ENCODE measurements at places on chromosomes 11 and 22. TPM values are rescaled to one million over a fixed set of nuclear protein-coding genes. Genes with fewer than 3 reads are reported as not detected.

DNA sequence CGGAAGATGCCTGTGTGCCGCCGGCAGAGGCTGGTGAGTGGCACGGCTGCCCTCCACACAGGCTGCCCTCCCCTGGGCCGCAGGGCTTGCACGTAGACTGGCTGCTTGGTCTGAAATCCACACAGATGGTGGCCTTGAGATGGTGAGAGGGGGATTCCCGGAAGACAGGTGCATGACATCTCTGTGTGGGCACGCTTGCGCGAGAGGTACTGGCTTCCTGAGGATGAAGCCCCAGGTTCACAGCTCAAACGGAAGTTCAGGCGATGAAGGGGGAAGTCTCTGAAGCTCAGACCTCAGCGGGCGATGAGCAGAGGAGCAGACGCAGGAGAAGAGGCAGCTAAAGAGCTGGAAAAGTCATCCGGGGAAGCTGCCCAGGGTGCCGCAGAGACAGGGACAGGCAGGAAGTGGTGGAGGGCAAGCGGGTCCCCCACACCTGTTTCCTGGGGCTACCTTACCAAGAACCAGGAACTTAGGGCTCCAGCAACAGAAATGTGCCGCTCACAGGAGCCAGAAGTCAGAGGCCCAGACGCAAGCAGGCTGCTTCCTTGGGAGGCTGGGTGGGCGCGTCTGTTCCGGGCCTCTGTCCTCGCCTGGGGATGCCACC lies 7.2 kb downstream of the CRELD2 start:
- peak overlapping the region; percentile 67 for H3K4me3 ChIP-seq
- H3K36me3 ChIP-seq = peaks cover 31% of the 10 kb centered on the region
- peak overlapping the region; percentile 95 for H3K27ac ChIP-seq
- DNase-seq = peak; percentile 81

DNA sequence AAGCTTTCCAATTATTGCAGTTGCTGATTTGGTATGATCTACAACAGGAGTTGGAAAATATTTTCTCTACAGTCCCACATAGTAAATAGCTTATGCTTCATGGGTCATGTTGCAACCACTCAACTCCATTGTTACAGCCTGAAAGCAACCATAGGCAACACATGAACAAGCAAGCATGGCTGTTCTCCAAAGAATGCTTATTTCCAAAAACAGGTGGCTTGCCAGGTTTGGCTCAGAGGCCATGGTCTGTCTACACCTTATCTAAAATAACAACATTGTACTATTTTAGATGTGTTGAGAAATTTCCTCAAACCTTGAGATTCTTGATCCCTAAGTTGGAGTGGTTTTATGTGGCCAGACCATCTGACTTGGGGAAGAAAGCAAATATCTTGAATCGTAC lies 153.9 kb upstream of the MPPED2 start:
- no peaks in the 10 kb centered on the region for H3K27me3 ChIP-seq
- H3K4me3 ChIP-seq = no peak overlapping the region
- H3K27ac ChIP-seq = no peak overlapping the region
- DNase-seq = no peak
- no peaks in the 10 kb centered on the region for H3K4me1 ChIP-seq
- no peaks in the 10 kb centered on the region for H3K36me3 ChIP-seq

DNA sequence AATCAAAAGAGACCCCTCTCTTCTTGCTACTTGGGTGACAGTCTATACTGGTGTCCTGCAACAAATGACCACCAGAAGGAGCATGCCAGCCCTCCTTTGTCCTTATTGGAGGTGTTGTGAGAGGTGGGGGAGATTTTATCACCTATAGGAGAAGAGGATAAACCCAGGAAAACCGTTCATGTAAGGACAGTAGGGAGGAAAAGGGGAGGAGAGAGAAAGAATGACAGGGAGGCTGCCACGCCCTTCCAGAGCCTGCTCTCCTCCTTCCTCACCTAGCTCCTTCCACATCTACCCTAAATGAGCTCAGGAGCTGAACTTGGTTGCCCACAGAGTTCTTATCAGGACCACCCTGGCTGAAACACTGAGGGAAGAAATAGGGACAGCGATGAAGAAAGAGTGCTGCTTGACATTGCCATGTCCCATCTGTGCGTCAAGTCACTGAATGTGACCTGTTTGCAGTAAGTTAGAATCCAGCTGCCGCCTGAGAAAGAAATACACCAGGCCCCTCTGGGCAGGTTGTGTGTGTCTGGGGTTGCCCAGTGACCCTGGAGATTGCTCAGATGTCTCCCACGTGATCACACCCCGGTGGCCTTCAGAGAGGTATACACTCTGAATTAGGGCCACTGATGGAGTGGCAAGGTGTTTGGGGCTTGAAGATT lies 40.4 kb upstream of the ETS1 start:
- H3K4me1 ChIP-seq = peaks cover 93% of the 10 kb centered on the region
- peaks cover 7% of the 10 kb centered on the region for H3K36me3 ChIP-seq
- peak overlapping the region; percentile 84 for H3K27ac ChIP-seq
- H3K27me3 ChIP-seq = no peaks in the 10 kb centered on the region
- peak; percentile 58 for DNase-seq

DNA sequence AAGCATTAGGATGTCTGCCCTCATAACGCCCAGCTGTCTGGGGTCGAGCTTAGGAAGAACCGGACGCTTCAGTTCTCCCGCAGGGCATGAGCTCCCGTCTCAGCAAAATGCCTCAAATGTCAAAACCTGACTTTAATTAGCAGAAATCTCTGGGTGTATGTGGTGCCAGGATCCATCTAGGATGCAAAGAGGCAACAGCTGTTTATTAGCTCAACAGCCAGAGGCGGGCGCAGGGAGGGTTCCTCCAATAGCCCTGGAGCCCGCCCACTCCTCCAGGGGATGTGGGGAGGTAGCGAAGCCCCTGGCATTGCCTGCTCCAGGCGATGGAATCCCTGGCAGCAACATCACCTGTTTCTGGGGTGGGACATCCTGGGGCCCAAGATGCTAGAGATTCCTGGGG lies 39.4 kb upstream of the RTL6 start:
- no peaks in the 10 kb centered on the region for H3K4me1 ChIP-seq
- H3K27me3 ChIP-seq = peaks cover 2% of the 10 kb centered on the region
- no peak overlapping the region for H3K27ac ChIP-seq
- DNase-seq = no peak
- no peak overlapping the region for H3K4me3 ChIP-seq

DNA sequence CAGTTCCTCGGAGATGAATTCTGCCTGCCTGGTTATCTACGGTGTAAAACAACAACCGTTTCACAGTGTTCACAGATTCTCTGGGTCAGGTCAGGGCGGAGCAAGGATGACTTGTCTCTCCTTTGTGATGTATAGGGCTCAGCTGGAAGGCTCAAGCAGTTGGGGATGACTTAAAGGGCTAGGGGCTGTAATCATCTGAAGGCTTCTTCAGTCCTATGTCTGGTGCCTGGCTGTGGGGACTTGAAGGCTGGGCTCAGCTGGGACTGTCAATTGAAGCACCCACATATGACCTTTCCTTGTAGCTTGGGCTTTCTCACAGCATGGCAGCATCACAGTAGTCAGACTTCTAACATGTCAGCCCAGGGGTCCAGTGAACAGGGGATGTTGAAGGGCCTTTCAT lies 29.3 kb downstream of the EIF3F start:
- H3K4me1 ChIP-seq = peaks cover 11% of the 10 kb centered on the region
- DNase-seq = no peak
- H3K27me3 ChIP-seq = peaks cover 48% of the 10 kb centered on the region
- no peaks in the 10 kb centered on the region for H3K36me3 ChIP-seq
- no peak overlapping the region for H3K27ac ChIP-seq
- no peak overlapping the region for H3K4me3 ChIP-seq

DNA sequence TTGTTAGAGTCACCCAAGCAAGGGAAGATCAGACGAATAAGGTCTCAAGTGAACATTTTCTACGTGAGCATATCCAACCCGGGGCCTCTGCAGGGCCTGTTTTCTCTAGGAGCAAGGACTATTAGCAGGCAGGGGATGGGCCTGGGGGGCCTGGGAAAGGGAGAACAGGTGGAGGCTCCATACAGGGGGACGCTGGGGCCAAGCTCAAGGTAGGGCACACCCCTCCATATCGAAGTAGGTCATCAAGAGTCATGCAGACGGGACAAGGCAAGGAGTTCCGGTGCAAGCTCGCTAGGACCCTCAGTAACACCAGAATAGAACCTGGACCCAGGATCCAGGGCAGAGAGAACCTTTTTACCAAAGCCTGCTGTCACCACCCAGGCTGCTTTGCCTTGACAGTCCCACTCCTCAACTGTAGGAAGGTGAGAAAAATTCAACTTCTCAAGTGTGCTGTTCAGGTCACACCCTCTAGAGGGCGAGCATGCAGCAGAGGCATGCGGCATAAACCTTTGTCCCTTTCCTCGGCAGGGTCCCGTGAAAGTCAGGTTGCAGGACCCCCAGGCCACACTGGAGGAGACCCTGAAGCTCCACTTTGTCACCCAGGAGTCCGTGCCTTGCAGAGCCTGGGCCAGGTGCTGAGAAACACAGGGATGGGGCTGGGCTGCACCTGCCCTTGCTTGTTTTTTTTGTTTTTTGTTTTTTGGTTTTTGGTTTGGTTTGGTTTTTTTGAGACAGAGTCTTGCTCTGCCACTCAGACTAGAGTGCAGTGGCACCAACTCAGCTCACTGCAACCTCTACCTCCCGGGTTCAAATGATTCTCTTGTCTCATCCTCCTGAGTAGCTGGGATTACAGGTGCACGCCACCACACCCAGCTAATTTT lies 8.6 kb upstream of the APOBEC3B start:
- DNase-seq = peak; percentile 70
- H3K36me3 ChIP-seq = peaks cover 2% of the 10 kb centered on the region
- H3K27me3 ChIP-seq = peaks cover 28% of the 10 kb centered on the region

GRCh38 chr11:133606124-133606523 lies 73.8 kb upstream of the OPCML start:
- H3K4me3 ChIP-seq = no peak overlapping the region
- H3K36me3 ChIP-seq = no peaks in the 10 kb centered on the region
- no peak for DNase-seq
- no peaks in the 10 kb centered on the region for H3K4me1 ChIP-seq

DNA sequence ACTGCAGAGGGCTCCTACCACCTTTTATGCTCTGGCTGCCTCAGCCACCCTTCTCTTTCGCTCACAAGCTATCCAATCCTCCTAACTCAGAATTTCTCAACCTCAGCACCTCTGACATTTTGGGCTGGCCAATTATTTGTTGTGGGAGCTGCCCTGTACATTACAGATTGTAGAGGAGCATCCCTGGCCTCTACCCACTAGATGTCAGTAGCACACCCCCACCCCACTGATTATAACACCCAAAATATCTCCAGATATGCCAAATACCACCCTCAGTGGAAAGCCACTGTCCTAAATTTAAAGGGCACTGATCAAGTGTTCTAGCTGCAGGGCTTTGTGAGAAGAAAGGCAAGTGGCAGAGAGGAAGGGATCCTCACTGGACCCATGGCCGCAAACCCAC lies 443.1 kb downstream of the SOX6 start:
- H3K27me3 ChIP-seq = no peaks in the 10 kb centered on the region
- DNase-seq = no peak
- no peaks in the 10 kb centered on the region for H3K4me1 ChIP-seq
- no peak overlapping the region for H3K27ac ChIP-seq
- H3K4me3 ChIP-seq = no peak overlapping the region

DNA sequence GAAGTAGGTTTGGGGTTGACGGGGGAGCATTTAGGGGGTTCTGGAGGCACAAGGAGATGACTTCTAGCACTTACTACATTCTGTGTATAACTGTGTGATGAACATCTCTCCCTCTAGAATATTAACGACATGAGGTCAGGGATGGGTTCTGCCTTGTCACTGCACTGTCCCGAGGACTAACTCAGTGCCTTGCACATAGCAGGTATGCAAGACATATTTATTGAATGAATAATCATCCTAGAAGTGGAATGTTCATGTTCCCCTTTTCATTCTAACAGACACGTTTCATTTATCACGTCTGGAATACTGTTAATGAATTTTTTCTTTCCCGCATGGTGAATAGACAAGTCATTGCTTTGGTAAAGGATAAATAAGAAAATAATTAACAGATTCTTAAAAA lies 12.6 kb downstream of the SYT13 start:
- no peaks in the 10 kb centered on the region for H3K36me3 ChIP-seq
- peaks cover 46% of the 10 kb centered on the region for H3K27me3 ChIP-seq
- DNase-seq = no peak
- H3K4me3 ChIP-seq = no peak overlapping the region
- no peaks in the 10 kb centered on the region for H3K4me1 ChIP-seq

GRCh38 chr11:65112546-65113360 lies 1.1 kb downstream of the TM7SF2 start:
- H3K4me1 ChIP-seq = peaks cover 52% of the 10 kb centered on the region
- H3K36me3 ChIP-seq = peaks cover 20% of the 10 kb centered on the region
- peak overlapping the region; percentile 89 for H3K4me3 ChIP-seq
- DNase-seq = peak; percentile 82
- no peaks in the 10 kb centered on the region for H3K27me3 ChIP-seq
- H3K27ac ChIP-seq = peak overlapping the region; percentile 91

- no peaks in the 10 kb centered on the region for H3K36me3 ChIP-seq
- H3K4me3 ChIP-seq = no peak overlapping the region
- no peaks in the 10 kb centered on the region for H3K4me1 ChIP-seq
- no peak for DNase-seq
- H3K27ac ChIP-seq = no peak overlapping the region
Measured at GRCh38 chr11:8601376-8602133, 7.5 kb upstream of the STK33 start.

- no peaks in the 10 kb centered on the region for H3K36me3 ChIP-seq
- no peak for DNase-seq
- no peak overlapping the region for H3K27ac ChIP-seq
- no peaks in the 10 kb centered on the region for H3K4me1 ChIP-seq
Measured at GRCh38 chr11:130614591-130614990, 166.1 kb downstream of the ADAMTS15 start.

GRCh38 chr11:94649964-94650623 lies 82.9 kb downstream of the PIWIL4 start:
- H3K36me3 ChIP-seq = no peaks in the 10 kb centered on the region
- peaks cover 2% of the 10 kb centered on the region for H3K27me3 ChIP-seq
- no peak overlapping the region for H3K27ac ChIP-seq
- no peaks in the 10 kb centered on the region for H3K4me1 ChIP-seq

- no peaks in the 10 kb centered on the region for H3K27me3 ChIP-seq
- no peaks in the 10 kb centered on the region for H3K36me3 ChIP-seq
- no peak overlapping the region for H3K27ac ChIP-seq
- no peaks in the 10 kb centered on the region for H3K4me1 ChIP-seq
Measured at GRCh38 chr22:27564806-27565205, 236.8 kb downstream of the MN1 start.

- no peaks in the 10 kb centered on the region for H3K4me1 ChIP-seq
- no peak overlapping the region for H3K27ac ChIP-seq
- DNase-seq = no peak
- no peak overlapping the region for H3K4me3 ChIP-seq
- H3K27me3 ChIP-seq = no peaks in the 10 kb centered on the region
Measured at GRCh38 chr11:42085736-42086135, 626.3 kb upstream of the LRRC4C start.

GRCh38 chr11:33742249-33742851 lies 6.1 kb upstream of the CD59 start:
- peaks cover 10% of the 10 kb centered on the region for H3K36me3 ChIP-seq
- DNase-seq = no peak
- peaks cover 8% of the 10 kb centered on the region for H3K27me3 ChIP-seq
- H3K27ac ChIP-seq = no peak overlapping the region
- no peak overlapping the region for H3K4me3 ChIP-seq
- no peaks in the 10 kb centered on the region for H3K4me1 ChIP-seq

GRCh38 chr11:1760351-1761109 lies 3.2 kb downstream of the CTSD start:
- peaks cover 52% of the 10 kb centered on the region for H3K36me3 ChIP-seq
- peak overlapping the region; percentile 96 for H3K27ac ChIP-seq
- H3K4me3 ChIP-seq = no peak overlapping the region
- peaks cover 72% of the 10 kb centered on the region for H3K4me1 ChIP-seq
- no peak for DNase-seq
- no peaks in the 10 kb centered on the region for H3K27me3 ChIP-seq

GRCh38 chr11:7612661-7613393 lies 60.5 kb downstream of the CYB5R2 start:
- H3K4me1 ChIP-seq = no peaks in the 10 kb centered on the region
- no peak overlapping the region for H3K4me3 ChIP-seq

Gene PDE2A
- 0.26 TPM for total RNA-seq

Gene SSTR3
- total RNA-seq = 3.5 TPM

Gene TMPRSS13
- 2.5 TPM for total RNA-seq

Gene ZP1
- 0.34 TPM for total RNA-seq

Gene PPP1CA
- total RNA-seq = 429 TPM

Gene TMEM86A
- 0.26 TPM for total RNA-seq
